ENCODE measurements at places on chromosomes 7 and 10.

- no peak for DNase-seq
These were observed 97.8 kb upstream of the SEC61G start for GRCh38 chr7:54856856-54857255.

GRCh38 chr7:24831240-24831639 lies 74.0 kb upstream of the GSDME start:
- DNase-seq = no peak

DNA sequence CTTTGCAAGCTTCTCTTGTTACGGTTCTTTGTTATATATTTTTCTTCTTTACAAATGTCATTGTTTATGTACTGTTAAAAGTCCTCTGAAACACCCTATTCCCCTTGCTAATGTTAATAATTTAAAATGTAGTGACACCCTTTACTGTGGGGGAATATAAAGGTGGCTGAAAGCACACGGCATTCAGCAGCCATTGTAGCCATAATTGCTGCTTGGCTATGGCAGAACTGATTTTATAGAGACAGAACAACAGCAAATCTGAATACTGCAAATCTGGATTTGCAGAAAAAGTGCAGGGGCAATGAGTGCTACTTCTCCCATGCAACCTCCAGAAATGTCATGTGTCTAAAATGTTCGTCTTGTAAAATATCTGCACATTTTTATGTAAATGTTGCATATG lies 3.7 kb upstream of the WASL start:
- no peak for DNase-seq

- no peak for DNase-seq
These were observed 86.5 kb downstream of the FOXL3 start for GRCh38 chr7:376306-377079.

DNA sequence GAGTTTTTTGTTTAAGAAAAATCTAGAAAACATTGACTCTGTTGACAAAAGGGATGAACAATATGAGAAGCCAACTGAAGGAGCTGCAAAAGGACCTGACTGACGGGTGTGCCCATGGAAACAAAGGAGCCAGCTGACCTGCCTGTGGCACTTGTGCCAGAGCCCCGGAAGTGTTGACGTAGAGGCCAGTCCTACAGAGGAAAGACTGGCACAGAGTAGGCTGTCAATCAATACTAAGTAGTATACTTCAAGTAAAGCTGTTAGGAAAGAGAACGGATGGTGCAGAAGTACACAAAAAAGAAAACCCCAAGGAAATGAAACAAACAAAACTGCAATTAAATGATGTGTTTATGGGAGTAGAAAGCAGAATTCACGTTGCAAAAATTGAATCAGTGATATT lies 19.0 kb upstream of the ABI1 start:
- peak; percentile 51 for DNase-seq

GRCh38 chr10:31590023-31590800 lies 271.2 kb downstream of the ZEB1 start:
- no peak for DNase-seq

DNA sequence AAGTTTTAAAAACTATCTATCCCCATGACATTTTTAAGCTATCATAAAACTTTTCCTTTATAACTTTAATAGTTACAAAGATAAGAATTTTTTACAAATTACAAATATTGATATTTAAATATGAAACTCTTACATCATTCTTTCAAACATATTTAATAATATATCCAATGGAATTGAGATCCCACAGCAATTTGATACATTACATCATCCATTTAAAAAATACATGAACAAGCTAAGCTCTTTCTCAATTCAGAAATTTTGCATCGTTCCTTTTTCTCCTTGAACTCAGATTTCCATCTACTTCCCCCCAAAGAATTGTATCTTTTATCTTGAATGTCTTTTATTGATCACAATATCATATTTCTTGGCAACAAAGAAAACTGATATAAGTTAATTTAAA lies 118.4 kb upstream of the GLCCI1 start:
- DNase-seq = no peak

DNA sequence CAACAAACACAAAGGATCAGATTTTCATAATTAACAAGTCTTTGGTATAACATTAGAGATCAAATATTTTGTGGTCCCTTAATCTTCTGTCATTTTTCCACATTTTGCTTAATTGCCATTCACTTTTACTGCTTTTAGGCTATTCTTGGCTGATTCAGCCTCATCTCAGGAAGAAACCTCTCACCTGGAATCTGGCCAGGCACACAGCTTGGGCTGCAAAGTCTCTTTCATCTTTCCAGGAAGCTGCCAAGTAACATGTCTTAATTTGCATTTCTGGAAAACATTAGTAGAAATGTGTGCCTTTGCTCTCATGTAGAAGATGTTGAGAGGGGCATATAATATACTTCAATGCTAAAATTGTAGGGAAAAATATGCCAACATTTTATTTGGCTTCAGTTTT lies 174.2 kb upstream of the STEAP4 start:
- DNase-seq = no peak

- peak; percentile 14 for DNase-seq
These were observed 87.7 kb upstream of the PRKCQ start for GRCh38 chr10:6667679-6668270.

- DNase-seq = no peak
These were observed 599.2 kb upstream of the PCDH15 start for GRCh38 chr10:55400075-55400849.

GRCh38 chr7:30090111-30090510 lies 44.7 kb upstream of the MTURN start:
- DNase-seq = no peak

DNA sequence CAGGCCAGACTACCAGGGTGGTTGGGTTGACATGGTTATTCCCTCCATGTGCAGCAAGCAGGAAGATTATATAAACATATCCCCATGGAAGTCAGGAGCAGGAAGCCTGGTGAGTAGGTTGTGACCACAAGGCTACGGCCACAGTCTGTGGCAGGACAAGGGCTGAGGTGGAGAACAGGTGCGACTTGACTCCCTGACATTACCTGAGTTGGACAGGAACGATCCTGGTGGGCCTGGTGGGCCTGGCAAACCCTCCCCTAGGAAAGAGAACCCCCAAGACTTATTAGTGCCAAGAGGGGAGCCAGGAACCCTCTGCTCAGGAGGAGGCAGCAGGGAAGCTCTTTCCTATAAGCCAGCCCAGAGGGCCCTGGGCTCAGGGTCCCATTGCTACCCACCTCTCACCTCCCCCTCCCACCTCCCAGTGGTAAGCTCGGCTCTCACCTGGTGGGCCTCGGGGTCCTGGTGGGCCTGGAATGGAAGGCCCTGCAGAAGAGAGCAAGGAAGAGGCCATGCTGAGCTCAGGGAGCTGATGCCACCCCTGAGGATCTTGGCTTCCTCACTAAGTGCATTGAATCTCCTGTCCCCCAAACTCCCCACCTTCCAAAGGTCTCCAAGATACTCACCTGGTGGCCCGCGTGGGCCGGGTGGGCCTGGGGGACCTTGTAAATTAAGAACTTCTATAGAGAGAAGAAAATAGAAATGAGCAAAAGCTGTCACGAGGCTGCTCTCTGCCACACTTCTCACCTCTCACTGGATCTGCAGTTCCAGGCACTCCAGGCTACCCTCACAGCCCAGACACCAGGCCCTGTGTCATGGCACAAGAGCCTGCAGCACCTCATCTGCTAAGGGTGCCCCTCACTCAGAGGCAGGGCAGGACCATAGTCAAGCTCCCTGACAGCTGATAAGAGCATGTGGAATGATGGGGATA lies 44.6 kb downstream of the COL17A1 start:
- DNase-seq = no peak

GRCh38 chr7:101185258-101185839 lies 5.3 kb upstream of the NAT16 start:
- DNase-seq = no peak

DNA sequence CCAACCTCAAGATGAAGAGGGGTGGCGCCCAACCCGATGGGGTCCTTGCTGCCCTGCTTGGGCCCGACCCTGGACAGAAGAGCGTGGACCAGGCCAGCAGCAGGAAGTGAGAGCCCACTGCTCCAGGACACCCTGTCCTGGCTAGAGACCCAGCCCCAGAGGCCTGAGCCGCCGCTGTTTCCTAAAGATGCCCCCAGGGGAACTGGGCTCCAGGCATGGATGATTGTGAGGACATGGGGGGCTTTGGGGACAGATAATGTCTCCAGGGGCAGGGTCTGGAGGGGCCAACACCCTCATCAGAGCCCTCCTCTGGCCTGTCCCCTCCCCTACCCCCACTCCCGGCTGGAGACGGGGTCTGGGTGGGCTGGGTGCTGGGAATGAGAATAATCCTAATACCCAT lies 71.7 kb downstream of the MYL10 start:
- no peak for DNase-seq

DNA sequence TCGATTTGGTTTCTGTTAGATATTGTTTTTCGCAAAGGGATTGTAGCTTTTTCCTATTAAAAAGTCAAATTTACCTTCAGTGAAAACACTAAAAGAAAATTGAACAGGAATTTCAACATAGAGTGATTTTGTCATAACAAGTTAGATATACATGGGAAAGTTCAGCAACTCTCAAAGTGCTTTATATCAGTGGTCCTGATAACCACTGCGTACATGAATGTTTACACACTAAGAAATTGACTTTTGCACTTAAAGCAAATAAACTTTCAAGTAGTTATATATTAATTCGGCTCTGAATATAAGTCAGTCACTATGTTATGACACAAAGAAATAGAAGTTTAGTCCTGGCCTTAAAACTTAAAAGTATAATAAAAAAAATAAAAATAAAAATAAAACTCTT lies 101.3 kb upstream of the DKK1 start:
- no peak for DNase-seq

- no peak for DNase-seq
These were observed 7.6 kb downstream of the ATP5F1C start for GRCh38 chr10:7795605-7796004.

DNA sequence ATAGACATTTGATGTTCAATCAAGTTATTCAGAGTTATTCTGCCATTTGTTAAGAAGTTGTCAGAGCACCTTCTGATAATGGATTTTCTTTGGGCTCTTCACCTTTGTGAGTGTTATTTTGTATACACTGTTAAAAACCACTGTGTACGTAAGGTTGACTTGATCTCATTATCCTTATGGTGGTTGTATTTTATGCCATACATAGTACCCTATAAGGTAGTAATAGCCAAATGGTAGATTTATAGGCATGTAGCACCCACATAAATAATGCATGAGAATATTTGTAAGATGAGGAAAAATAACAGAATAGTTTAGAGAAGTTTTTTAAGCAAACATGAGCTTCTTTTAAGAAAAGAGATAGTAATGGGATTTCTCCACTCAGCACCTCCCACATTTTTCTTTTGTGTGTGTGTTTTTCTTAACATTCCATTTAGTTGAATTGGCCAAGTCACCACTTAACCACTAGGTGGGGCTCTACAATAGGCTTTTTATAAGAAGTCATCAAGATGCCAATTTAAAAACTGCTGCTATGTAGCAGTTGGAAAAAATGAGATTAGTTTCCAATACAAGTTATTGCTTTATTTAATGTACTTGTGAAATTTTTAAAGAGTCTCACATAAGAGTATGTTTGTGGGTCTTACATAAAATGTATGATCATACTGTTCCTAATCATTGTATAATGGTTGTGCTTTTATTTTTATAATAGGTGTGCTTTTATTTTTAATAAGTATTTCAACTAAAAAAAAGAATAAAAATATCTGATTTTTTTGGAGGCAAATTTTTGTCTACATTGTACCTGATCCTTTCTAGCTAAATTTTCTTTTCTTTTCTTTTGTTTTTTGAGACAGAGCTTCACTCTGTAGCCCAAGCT lies 41.1 kb upstream of the STMP1 start:
- DNase-seq = peak; percentile 5

DNA sequence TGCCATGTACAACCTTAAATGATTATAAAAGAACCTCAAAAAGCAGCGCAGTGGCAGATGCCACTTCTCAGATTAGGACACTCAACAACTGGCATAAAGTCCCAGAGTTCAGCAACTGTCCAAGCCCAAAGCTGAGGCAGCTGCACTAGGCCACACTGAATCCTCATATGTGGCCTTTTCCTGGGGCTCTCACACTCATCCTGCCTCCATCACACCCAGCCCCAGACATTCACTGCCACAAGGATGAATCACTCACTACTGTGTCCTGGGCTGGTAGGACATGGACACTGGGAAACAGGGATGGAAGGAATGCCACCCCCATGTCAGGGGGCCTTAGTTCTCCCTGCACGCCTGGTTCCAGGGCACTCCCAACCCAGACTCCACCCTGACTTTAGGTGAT lies 547.7 kb downstream of the TNS3 start:
- DNase-seq = no peak

- no peak for DNase-seq
These were observed 12.0 kb downstream of the IFRD1 start for GRCh38 chr7:112462236-112462635.

DNA sequence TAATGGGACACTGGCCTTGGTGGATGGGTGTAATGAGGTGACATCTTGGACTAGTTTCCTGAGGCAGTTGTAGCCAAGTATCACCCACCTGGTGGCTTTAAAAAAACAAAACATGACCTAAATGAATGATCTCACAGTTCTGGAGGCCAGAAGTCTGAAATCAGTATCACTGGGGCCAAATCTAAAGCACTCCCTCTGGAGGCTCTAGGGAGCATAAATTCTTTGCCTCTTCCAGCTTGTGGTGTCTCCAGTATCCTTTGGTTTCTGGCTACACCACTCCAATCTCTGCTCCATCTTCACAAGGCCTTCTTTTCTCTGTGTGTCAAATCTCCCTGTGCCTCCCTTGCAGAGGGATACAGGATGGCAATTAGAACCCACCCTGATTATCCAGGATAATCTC lies 342.9 kb downstream of the CALN1 start:
- peak; percentile 38 for DNase-seq

DNA sequence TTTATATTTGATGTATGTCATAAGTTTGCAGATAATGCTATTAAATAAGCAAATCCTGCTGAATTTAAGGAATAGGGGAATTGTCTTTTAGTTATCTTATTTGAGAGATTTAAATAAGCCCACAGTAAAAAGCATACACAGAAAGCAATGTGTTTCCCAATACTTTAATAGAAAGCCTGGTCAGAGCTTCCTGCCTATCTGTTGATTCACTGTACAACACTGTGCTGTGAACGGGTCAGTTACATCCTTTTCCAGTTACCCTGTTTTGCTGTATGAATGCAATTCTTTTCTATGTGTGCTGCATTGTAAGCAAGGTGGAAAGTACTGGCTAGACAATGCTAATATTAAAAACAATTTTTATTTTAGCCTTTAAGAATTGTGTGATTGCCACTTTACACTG lies 81.2 kb downstream of the ANKRD7 start:
- DNase-seq = no peak

DNA sequence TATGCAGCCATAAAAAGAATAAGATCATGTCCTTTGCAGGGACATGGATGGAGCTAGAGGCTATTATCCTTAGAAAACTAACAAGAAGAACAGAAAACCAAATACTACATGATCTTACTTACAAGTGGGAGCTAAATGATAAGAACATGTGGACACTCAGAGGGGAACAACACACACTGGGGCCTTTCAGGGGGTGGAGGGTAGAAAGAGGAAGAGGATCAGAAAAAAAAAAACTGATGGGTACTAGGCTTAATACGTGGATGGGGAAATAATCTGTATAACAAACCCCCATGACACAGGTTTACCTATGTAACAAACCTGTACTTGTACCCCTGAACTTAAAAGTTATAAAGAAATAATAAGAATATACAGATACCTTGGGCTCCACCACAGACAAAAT lies 514.2 kb downstream of the ARL4A start:
- no peak for DNase-seq
